ENCODE measurements at places on chromosomes 2 and 18.

DNA sequence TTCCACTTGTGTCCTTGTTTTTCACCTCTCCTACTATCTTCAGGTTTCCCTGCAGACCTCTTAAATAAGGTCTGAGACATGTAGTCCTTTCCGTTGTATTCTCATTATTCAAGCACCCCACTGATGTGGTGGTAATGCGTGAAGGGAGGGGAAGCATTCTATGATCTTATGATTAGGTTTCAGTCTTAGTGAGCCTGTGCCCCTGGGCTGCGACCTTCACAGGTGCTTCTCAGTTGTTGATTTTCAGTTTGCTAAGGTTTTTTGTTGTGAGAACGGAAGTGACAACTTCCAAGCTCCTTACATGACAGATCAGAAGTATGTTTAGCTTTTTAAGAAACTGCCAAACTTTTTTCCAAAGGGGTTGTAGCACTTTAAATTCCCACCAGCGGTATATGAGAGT is 41.3 kb downstream of the VPS54 start:
- no peak for DNase-seq

DNA sequence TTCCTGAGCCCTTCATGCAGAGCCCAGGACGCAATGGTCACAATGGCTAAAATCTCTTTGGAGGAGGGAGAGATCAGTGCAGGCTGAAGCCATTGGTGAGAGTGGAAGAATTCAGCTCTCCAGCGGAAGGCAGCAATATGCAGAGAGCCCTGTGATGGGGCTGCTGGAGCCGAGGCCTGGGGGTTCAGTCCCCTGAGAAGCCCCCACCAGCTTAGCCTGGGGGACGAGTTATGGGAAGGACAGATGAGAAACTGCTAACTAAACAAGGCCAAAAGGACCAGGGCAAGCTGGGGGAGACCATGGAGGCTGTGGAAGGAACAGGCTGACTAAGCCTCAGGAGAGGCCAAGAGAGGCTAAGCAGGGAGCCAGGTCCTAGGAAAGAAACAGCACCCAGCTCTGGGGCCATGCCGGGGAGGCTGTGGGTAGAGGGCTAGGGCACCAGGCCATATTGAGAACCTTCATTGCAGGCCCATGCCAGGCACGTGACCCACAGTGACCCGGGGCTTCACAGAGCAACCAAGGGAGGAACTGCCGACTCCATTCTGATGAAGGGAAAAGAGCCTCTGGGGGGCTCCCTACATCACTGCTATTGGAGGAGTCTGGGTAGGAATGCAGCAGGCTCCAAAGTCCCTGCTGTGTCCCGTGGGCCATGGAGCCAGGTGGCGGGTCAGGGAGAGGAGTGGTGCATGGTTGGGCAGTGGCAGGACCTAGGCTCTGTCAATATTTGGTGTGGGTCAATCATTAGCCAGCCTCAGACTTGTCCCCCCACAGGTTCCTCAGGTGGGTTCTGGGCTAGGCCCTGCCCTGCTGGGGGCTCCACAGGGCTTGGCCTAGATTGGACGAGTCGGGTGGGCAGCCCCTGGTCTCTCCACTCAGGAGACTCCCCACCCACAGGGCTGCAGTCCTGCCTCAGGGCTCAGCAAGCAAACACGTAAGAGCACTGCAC is 19.8 kb downstream of the PROC start:
- DNase-seq = no peak

DNA sequence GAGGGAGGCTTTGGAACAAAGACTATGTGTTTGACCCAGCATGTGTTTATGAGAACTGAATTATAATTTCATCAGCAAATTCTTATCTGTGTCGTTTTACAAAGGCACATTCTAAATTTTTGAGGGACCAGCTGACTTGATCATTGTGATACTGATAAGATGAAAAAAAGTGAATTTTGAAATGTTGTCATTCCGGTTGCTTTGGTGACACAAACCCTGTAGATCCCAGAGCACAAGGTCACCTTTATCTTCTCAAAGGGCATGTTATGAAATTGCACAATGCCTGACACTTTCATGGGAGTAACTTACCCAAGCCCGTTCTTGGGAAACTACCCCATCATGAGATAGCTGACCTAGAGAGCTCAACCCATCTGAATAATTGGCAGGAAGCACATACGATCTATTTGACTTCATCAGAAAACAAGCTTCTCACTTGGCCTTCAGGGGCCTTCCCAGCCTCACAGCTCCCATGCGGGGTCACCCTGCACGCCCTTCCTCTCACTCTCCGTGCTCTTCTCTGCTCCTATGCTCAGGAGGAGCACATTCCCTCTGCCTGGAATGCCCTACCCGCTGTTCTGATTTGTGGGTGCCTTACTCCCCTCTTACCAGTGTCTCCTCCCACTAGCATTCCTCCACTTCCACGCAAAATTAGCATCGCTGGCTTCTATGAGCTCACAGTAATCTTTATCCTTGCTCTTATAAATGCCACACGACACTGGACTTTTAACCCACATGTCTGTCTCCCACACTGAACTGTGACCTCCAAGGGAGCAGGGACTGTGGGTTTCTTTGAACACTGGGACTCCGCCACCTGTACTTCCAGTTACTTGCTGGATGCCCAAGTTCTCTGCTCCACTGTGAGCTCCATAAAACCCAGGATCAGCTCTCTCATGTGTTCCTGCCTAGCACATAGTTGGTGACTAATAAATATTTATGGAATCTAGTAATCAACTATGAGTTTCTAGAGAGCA is 555.8 kb upstream of the ID2 start:
- no peak for DNase-seq

- no peak for DNase-seq
Measured at GRCh38 chr18:66138642-66139041, 387.8 kb downstream of the CDH7 start.

DNA sequence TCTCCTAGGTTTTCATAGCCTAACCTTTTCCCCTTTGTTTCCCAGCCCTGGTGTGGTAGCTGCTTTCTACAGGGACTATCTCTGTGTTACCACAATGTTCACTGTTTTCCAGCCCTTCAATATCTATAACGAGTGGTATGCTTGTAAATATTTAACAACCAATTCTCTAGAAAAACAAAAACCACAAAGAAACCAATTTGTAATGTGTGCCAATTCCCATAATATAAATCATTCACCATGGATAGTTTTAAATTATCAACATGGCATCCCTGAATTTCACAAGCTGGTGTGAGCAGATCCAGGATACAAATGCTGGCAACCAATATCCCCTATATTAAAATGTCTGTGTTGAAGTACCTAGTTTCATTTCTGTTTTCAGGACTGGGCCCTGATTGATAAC is 207.5 kb upstream of the FBXO11 start:
- no peak for DNase-seq

All from hematopoietic multipotent progenitor cell treated with erythropoietin and hydrocortisone succinate and interleukin-3 and kit ligand, for 15 days (in vitro differentiated cells).